ENCODE measurements at places on chromosomes 4 and X.

- DNase-seq: no peak
These were observed 62.1 kb downstream of the GEMIN8 start for GRCh38 chrX:13967636-13968035.

GRCh38 chr4:118280501-118281218 is 72.1 kb downstream of the PRSS12 start:
- DNase-seq: no peak

DNA sequence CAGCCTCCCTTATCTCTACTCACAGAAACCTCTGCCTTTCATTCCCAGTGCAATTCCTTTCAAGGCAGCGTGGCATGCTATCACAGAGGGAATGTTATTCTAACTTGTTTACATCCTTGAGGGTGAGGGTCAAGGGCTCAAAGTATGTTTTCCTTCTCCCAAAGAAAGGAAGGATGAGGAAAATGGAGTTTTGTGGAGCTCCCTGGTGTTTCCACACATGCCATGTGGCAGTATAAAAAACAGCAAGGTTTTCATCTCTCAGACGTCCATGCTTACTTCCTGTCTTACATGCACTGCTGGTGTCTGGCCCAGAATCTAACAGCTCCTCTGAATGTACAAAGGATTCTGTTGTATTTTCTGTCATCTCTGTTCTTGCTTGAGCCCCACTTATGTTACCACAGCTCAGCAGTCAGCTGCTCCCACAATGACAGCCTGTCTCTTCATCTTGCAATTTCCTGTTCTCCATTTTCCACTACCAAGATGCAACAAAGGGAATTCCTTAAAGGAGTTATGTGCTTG is 128.0 kb downstream of the SNCA start:
- no peak for DNase-seq

DNA sequence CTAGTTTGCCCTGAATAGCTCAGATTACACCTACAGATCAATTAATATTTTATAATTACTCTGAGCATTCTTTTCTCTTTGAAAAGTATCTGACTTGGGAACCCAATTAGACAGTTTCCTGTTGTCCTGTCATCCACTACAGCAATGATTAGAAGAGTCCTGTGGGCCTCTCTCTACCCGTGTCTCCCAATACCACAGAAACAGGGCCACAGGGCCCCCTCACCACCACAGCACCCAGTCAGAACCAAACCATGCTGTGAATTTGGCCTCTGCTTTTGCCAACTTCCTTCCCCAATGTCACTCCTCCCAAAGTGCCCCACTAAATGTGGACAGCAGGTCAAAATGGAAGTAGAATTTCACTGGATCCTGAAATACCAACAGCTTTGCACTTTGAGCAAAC is 10.3 kb downstream of the USP46 start:
- DNase-seq: no peak

GRCh38 chr4:30056016-30056766 is 664.0 kb upstream of the PCDH7 start:
- no peak for DNase-seq

- DNase-seq: peak; percentile 20
These were observed 89.5 kb downstream of the OR13H1 start for GRCh38 chrX:131633285-131633917.

DNA sequence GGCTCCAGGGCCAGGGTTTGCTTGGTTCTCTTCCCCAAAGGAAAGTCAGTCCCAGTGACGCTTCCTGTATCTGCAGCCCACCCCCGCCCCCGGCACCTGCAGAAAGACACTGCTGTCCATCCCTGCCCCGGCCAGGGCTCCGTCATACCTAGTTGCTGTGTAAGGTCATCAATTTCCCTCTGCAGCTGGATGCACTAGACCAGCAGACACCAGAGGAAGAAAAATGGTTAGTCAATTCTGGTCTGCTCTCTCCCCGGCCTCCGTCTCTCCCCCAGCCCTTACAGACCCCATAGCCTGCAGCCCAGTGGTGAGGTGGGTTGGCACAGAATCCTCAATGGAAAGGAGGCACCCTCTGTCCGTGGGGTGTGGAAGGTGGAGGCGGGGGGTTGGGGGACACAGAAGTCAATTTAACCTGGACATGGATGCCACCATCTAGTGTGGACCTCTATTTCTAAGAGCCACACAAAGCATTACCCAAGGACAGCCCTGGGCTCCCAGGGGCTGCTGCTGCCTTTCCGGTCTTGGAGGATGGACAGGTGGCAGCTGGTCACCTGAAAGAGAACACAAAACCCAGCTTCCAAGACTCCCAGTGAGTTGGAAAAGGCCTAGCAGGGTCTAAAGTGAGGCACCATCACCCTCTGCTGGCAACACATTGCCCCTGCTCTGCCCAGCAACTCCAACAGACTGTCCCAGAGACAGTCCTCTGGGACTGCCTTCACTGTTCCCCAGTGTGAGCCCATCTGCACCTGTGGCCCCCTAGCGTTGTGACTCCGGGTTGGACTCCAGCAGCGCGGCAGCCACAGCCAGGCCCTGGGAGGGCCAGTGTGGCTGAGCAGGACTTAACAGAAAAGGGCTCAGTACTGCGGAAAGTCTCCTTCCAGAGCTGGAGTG is 40.2 kb upstream of the NHSL2 start:
- peak; percentile 7 for DNase-seq

- no peak for DNase-seq
These were observed 510.6 kb upstream of the CNKSR2 start for GRCh38 chrX:20863649-20864048.
